ENCODE measurements at places on chromosomes 16 and 17. TPM values are rescaled to one million over a fixed set of nuclear protein-coding genes. Genes with fewer than 3 reads are reported as not detected.

DNA sequence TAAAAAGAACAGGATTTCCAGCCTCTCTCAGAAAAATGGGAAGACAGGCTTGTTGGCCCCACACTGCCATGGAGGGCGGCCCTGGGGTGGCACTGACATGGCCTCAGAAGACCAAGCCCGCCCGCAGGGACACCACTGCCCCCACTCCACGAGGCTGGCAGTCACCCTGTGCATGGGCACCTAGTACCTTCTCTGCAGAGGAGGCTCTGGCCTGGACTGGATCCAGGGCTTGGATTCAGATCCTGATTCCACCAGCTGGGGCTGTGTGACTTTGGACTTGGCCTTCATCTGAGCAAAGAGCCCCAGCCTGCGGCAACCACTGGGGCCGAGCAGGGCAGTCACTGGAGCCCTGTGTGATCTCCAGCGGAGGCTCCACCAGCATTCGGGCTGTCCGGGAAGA lies 16.8 kb upstream of the FASN start:
- no peak for DNase-seq

DNA sequence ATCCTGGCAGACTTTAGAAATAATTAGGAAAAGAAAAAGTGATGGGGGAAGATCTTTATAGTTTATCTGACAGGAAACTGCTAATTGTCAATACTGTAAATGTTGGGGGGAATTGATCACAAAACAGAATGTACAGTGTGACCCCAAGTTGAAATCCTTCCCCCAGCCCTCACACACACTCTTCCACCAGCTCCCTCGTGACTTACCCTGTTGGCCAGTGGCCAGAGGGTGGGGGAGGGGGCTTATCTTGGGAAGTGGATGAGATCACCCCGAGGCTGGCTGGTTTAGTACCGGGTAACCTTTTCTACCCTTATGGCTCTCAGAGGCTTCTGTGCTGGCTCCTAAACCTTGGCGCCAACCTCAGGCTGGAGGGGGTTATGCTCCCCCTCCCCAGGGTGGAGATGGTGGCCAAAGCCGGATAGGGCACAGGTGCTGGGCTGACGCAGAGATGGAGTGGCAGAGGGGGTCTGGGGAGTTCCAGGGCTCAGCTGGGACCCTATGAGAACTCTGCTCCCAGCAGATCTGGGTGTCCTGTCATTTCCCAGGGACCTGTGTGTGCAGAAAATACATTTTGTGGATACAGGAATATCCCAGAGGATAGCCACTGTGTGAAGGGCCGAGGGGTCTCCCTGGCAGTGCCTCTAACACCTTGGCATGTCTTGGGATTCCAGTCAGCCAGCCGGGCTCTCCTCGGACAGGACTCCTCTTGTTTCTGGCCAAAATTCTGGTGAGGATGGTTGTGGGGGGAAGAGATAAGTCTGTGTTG lies 18.6 kb downstream of the CDH16 start:
- peak; percentile 82 for DNase-seq

GRCh38 chr16:87185308-87185707 lies 131.9 kb downstream of the C16orf95 start:
- no peak for DNase-seq

- DNase-seq = peak; percentile 43
These were observed 15.9 kb downstream of the ST6GALNAC2 start for GRCh38 chr17:76569607-76570279.

DNA sequence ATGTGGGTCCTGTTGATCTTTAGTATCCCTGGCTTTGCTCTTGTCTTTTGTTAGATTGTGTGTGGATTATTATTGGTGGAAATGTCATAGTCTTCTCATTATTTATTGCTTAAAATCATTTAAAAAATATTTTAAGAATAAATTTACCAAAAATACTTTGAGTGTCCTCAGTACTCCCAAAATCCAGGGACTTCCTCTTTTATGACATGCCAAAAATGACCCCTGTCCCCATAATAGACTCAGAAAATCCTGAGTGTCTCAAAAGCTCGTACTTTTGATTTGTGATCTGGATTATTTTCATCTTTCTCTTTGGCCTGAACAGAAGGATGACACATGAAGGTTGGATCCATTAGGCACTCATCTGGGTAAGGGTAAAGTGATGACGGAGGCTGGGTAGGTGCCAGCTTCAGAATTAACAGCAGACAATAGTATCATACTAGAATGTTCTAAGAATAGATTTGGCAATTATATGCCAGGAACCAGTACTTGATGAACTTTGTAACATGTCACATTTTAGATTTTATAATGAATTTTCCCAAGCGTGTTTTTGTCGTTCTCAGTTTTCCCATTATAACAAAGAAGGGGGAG lies 602.2 kb upstream of the CDH8 start:
- no peak for DNase-seq

EPN3 gene
- total RNA-seq = not detected

MYO15B gene
- total RNA-seq = 327 TPM
